ENCODE measurements at places on chromosomes 13 and 19. TPM values are rescaled to one million over a fixed set of nuclear protein-coding genes. Genes with fewer than 3 reads are reported as not detected.

Gene ZNF99
- total RNA-seq: not detected

Gene CNN1
- total RNA-seq: not detected

Gene RNF17
- total RNA-seq: not detected

Gene ZBTB32
- 278 TPM for total RNA-seq

Gene UBL5
- total RNA-seq: 354 TPM

Gene PLIN3
- total RNA-seq: 15.9 TPM

Gene F10
- not detected for total RNA-seq

Gene IGSF23
- total RNA-seq: not detected

Gene FSD1
- 16.3 TPM for total RNA-seq

Gene SYNE4
- total RNA-seq: 1.2 TPM

Gene PSPN
- 1.2 TPM for total RNA-seq

Gene ZBTB45
- 15.2 TPM for total RNA-seq

Gene MEDAG
- not detected for total RNA-seq

Gene ADGRE2
- total RNA-seq: 0.42 TPM

Gene ARHGEF1
- total RNA-seq: 297 TPM

Gene CAPN12
- total RNA-seq: 3.7 TPM

Gene PDX1
- total RNA-seq: not detected

Gene NLRP8
- not detected for total RNA-seq

Gene CDX2
- total RNA-seq: not detected

Gene ZIK1
- total RNA-seq: 8.7 TPM

Gene ZNF600
- 16.1 TPM for total RNA-seq

Gene KIR2DL4
- total RNA-seq: 0.13 TPM

Gene ZNF667
- total RNA-seq: 0.50 TPM

Gene SIGLEC12
- 1.5 TPM for total RNA-seq

Gene GGACT
- 4.2 TPM for total RNA-seq

Gene B3GNT8
- 0.61 TPM for total RNA-seq

Gene FUT1
- total RNA-seq: 0.06 TPM

Gene TMEM145
- 1.0 TPM for total RNA-seq

Gene PSG7
- not detected for total RNA-seq

All from activated CD8-positive, alpha-beta memory T cell treated with anti-CD3 and anti-CD28 coated beads for 36 hours (primary cell).